ENCODE measurements at places on chromosomes 13 and 19. TPM values are rescaled to one million over a fixed set of nuclear protein-coding genes. Genes with fewer than 3 reads are reported as not detected.

DNA sequence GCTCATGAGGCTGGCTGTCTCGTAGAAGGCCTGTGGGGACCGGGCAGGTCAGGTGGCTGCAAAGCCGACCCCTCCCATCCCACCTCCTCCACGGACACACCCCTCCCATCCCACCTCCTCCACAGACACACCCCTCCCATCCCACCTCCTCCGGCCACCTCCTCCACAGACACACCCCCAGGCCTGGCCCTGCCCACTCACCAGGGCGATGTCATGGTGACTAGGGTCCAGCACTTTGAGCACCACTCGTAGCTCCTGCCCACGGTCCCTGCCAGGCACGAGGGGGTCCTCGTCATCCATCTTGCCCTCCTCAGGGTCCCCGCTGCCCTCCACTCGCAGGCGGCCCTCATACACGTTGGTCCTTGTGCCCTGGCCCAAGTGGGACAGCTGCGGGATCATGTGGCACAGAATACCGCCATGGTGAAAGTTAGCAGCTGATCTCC, 18.8 kb downstream of the TYK2 start:
- no peak for DNase-seq

- DNase-seq, result no peak
Measured at GRCh38 chr13:44045180-44045562, 165.5 kb downstream of the LACC1 start.

The ACER1 gene
- not detected for total RNA-seq

DNA sequence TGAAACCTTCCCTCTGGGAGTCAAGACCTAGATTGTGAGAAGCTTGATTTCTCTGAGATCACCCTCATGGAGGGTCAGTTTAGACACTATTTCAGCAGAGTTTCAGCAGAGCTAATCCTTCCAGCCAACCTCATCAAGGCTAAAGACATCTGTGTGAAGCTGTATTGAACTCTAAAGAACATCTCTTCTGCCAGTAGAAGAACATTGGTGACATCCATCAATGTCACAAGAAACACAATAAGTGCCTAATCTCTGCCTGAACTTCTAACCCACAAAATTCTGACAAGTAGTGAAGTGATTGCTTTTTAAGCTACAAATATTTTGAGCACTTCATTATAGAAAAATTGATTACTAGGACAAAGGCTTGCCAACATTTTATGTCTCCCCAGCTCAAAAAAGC, 475.8 kb upstream of the PCDH20 start:
- DNase-seq, result no peak

The PSG7 gene
- not detected for total RNA-seq

DNA sequence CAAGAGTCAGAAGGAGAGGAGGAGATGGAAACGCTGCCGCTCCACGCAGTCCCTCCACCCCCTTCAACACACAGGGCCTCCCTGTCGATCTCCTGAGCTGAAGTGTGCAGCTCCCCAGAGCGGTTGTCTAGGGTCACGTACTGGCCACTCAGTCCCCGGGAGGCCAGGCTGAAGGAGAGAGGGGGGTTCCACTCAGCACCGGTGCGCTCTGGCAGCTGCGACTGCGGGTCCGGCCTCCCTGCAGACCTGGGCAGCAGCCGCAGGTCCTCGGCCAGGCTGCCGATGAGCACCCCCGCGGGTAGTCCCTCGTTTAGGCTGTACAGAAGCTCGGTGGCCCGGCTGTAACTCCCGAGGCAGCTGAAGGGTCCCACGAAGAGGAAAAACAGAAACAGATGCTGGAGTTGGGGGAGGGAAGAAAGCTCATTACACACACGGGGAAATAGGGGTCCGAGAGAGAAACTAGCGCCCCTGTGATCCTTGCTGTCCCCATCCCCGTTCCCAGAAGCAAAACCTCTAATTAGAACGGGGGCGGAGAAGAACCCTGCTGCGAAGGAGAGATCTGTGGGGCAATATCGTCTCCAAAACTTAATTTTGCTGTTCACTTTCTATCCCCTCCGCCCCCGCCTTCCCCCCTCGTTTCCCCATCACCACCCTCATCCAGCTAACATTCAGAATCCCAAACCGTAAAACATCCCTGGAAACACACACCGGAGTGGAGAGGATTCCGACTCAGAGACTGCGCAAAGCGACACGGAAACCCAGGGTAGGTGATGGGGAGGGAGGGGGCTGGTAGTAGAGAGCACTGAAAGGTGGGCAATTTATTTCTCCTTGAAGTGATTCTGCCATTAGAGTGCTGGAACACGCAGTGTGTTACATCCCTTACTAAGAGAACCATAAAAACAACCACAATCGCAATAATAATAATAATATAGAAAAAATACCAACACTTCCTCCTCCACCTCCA, 1.8 kb downstream of the PCDH20 start:
- DNase-seq, result no peak

GRCh38 chr13:101977475-101977874, 424.4 kb downstream of the FGF14 start:
- peak; percentile 52 for DNase-seq

The KLHL26 gene
- 8.9 TPM for total RNA-seq

DNA sequence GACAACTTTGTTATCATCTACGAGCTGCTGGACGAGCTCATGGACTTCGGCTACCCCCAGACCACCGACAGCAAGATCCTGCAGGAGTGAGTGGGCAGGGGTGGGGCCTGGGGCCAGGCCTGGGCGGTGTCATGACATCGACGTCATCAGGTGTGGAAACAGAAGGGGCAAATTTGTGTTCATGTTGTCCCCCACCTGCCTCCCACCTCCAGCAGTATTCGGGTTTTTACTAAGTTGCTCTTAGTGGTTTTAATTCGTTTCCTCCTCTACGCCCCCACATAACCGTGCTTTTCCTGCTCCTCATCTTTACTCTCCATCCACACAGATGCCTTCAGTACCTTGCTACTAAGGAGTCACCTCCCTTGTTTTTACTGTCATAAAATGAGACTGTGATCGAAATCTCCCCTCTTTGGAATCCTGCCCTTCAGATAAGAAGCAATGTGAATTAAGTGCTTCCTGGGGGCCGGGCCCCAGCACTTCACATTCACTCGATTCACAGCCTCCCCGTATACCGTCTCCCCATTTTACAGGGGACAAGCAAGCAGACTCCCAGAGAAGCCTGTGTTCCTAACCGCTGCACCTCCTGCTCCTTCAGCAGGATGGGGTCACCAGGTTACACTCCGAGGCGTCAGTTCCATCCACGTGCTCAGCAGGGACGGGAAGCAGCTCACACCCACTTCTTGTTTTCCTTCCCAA, 10.5 kb downstream of the AP1M1 start:
- no peak for DNase-seq

GRCh38 chr19:46025835-46026234, 3.0 kb upstream of the PGLYRP1 start:
- no peak for DNase-seq

- no peak for DNase-seq
Measured at GRCh38 chr19:658916-659839, 3.8 kb downstream of the RNF126 start.

GRCh38 chr13:106595625-106596024, 27.7 kb upstream of the ARGLU1 start:
- DNase-seq, result no peak

- DNase-seq, result peak; percentile 92
Measured at GRCh38 chr19:38838208-38838985, 6.8 kb upstream of the ECH1 start.

- DNase-seq, result peak; percentile 91
Measured at GRCh38 chr19:5803752-5804515, 933 bp upstream of the NRTN start.

DNA sequence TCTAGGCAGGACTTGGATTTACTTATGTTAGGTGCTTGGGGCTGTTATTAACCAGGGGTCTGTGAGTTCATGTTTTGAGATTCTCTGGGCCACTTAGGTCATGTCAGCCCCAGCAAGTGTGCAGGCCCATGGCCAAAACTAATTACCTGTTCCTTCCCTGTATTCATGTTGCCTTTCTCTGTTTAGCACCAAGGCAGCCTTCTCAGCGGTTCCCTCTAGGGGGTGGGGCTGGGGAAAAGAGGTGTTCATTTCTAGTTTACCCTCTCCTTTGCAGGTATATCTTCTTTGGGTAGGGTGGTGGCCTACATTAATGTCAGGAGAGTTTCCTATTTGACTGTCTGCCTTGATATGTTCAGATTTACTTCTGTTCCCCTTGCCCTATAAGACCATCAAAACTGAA, 61.7 kb downstream of the PDS5B start:
- no peak for DNase-seq

GRCh38 chr13:113897966-113898365, 34.1 kb upstream of the GAS6 start:
- DNase-seq, result no peak

DNA sequence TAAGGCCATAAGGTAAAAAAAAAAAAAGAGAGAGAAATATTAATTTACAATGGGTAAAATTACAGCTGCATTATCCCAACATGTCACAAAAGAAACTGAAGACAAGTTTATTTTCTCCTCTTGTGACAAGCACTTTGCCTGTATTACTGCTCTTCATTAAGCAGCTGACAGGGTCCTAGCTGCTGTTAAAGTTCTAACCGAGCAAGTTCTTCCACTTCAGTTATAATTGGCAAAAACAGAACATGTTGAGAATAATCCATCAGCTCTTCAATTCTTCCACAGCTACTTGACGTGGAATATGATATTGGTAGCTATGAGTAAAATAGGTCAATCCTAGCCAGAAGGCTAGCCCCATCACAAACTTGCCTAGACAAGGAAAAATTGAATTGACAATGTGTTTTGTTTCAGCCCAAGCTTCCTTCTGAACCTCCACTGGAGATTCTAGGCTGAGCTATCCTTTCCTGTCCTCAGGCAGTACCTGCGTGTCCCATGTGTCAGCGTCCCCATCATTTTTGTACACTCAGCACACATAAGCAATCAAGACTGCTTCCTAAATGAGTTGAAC, 32.2 kb upstream of the DOCK9 start:
- no peak for DNase-seq

GRCh38 chr13:95049772-95050171, 251.5 kb downstream of the ABCC4 start:
- no peak for DNase-seq

DNA sequence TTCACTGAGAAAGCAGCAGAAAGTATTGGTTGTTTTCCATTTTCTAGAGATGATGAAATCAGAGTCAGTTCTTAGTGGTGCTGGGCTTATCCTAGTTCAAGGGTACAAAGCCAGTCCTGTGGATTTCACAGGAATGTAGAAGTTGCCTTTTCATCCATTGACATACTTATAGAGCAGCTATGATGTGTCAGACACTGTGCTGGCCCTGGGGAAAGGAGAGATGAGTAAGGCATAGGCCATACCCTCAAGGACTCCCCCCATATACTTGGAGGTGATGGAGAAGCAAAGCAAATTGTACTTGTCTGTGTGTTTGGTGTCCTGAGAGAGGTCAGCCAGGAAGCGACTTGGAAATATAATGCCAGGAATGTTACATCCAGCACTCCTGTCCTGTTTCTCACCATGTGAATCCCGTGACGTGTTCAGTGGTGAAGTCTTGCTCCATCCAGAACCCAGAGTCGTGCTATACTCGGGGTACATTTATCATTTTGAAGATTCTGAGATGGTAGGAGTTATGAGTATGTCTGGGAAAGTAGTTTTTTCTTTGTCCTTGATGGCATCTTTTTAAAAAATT, 22.6 kb downstream of the ERCC5 start:
- no peak for DNase-seq

DNA sequence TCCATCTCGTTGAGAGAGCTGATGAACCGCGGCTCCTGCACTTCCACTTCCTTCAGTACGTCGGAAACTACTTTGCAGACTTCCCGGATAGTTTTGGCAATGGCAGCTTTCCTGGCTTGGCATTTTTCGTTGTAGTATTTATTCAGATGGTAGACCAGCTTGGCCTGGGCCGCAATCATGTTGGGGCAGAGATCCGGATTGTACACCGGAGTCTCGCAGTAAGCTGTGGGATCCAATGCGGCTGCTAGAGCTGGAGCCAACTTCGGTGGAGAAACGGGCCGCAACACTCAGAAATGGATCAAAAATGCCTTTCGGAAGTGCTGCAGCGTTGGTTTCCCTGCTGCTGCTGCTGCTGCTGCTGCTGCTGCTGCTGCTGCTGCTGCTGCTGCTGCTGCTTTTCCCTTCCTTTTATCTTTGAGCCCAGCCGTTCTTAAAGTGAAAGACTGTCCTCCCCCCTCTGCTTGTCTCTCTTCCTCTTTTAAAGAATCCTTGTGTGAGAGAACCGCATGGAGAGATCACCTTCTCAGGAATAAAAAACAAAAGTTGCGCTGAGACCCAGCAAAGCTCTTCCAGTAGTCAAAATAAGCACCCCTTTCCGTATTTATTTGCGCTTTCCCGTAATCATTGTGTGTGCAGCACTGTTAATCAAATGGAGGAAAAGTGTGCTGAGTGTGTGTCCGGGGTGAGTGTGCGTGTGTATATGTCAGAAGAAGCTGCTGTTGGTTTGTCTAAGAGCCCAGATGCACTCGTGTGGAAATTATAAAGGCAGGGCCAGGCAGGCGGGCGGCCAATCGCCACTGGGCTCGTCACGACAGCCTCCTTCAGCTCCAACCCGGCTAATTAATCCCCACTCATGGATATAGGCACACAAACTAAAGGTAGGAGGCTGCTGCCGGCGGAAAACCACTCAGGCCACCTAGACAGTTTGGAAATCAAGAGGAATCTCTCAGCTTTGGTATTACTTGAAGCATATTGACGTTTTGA, at the start of gene MAB21L1:
Gene MAB21L1, minus strand, starts transcription at position 730 of the 984 bp plus-strand sequence. Its CDS starts 551 bp downstream, at position 179.
- no peak for DNase-seq

GRCh38 chr19:19204181-19204580, 967 bp upstream of the NR2C2AP start:
- no peak for DNase-seq

The TRPC4 gene
- total RNA-seq, result not detected

Data from MCF 10A (cell line).